Stimulated activated CD4-positive, alpha-beta T cell treated with anti-CD3 and anti-CD28 coated beads, TNF-alpha, amount 100 ng/mL, for 4 hours (primary cell): ENCODE measurements at places on chromosomes 16 and 17.

GRCh38 chr16:51138178-51138577, 12.9 kb downstream of the SALL1 start:
- DNase-seq, result no peak

GRCh38 chr16:10609402-10609774, 29.0 kb upstream of the EMP2 start:
- DNase-seq, result no peak

GRCh38 chr17:80751946-80752581, 207.4 kb downstream of the RPTOR start:
- DNase-seq, result no peak

DNA sequence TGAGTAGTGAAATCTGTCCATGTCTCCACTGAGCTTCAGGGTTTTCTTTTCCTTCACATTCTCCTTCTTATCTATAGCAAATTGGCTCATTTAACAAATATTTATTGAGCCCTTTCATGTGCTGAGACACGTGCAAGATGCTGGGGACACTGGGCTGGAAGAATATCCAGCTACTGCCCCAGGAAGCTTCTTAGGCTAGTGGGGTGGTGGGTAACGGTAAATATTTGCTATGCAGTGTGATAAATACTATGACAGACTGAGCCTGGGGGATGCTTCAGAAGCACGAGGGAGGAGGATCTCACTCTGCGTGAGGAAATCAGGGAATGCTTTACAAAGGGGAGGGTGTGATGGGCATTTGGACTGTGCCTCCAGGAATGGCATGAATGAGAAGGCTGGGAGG, 524.1 kb downstream of the GRIN2A start:
- DNase-seq, result no peak

DNA sequence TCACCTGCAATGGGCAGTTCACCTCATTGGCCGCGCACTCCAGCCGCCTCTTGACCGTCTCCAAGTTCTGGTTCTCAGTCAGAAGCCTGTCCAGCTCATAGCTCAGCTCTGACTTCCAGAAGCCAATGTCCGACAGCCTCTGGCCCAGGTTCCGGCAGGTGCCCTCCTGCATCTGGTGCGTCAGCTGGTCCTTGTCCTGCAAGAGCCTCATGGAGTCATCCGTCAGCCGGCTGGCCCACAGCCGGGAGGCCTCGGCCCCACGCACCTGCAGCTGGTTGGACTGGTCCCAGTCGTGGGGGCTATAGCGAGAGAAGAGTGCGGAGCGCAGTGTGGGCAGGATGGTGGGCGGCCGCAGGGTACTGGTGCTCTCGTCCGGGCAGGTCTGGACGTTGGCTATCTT, 424 bp downstream of the TEKT5 start:
- no peak for DNase-seq

DNA sequence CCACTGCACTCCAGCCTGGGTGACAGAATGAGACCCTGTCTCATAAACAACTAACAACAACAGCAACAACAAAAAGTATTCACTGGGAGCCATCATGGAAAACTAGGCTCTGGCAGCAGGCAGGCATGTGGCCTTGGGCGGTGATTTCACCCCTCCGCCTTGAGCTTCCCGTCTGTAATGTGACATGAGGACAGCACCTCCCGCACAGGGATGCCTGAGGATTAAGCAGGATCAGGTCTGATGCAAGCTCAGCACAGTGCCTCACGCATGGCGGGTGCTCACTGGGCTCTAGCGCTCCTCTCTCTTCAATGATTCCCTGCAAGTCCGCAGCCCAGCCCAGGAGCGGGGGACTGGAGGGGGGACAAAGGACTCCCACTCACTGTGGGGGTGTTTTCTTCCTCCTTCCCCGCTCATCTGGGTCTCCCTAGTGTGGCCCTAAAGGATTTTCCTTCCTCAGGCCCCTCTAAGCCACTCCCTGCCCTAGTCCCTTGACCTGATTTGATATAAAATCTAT, 2.8 kb downstream of the PLCD3 start:
- no peak for DNase-seq

- DNase-seq, result no peak
Measured at GRCh38 chr16:2702871-2703745, 16.9 kb downstream of the PRSS27 start.

DNA sequence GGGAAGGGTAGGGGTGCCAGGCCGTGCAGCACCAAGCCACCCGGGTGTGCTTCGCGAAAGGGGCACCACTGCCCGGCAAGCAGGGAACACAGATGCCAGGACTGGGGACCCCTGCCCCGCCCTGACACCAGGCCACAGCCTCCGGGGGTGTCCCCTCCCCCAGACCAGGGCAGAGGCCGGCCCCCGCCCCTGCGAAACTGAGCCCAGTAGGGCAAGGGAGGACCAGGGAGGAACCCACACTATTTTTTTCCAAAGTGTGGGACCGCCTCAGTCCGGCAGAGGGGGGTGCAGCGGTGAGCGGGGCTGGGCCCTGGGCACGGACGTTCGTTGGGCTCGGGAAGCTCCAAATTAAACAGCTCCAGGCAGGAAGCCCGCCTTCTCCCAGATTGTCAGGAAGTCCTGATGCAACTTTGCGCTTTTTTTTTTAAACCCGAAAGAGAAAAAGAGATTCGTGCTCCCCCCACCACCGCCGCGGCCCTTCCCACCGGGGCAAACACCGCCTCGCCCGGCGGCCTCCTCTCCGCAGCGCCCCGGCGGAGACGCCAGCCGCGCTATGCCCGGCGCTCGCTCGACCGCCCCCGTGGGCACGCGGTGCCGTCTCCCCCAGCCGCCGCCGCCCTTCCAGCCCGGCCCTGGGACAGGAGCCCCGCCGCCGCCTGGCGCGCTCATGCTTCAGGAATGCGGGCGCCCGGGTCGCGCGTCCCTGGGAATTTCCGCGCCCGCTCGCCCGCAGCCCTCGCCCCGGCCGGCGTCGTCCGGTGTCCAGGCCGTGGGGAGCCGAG, 755 bp downstream of the PIEZO1 start:
- DNase-seq, result no peak

GRCh38 chr17:73694491-73694890, 50.2 kb upstream of the SDK2 start:
- DNase-seq, result no peak
